ENCODE measurements at places on chromosomes 4 and X. TPM values are rescaled to one million over a fixed set of nuclear protein-coding genes. Genes with fewer than 3 reads are reported as not detected.

The PABPC1L2A gene
- not detected for total RNA-seq

The NCBP2L gene
- total RNA-seq, result not detected

The ZBED1 gene
- 31.9 TPM for total RNA-seq

The JADE3 gene
- total RNA-seq, result 15.0 TPM

The GPAT3 gene
- total RNA-seq, result 46.2 TPM

The CORIN gene
- total RNA-seq, result not detected

The CNKSR2 gene
- 3.7 TPM for total RNA-seq

The GAB3 gene
- 0.76 TPM for total RNA-seq

The TBX22 gene
- not detected for total RNA-seq

The DAPP1 gene
- not detected for total RNA-seq

Measured in A549 treated with DMSO at 1 μM for 4 hours (cell line).